ENCODE measurements at places on chromosomes 16 and 17.

- DNase-seq, result peak; percentile 93
Measured at GRCh38 chr16:85819245-85819644, 19.8 kb downstream of the COX4I1 start.

DNA sequence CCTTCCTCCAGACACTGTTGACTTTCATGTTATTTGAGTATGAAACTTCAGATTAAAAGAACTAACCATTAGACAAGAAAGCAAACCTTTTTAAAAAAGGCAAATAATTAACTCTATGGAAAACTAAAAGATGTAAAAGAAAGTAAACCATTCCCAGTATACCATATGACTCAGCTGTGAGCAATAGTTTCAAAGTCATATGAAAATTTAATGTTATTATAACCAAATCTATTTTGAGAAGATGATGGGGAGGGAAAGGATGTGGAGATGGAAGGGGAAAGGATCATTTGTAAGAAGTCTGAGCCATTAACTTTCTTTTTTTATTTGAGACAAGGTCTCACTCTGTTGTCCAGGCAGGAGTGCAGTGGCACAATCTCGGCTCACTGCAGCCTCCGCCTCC, 131.8 kb downstream of the IRX5 start:
- DNase-seq, result no peak

GRCh38 chr17:77295241-77295853, 154.6 kb downstream of the SEC14L1 start:
- no peak for DNase-seq

- no peak for DNase-seq
Measured at GRCh38 chr17:9177212-9177611, 155.9 kb downstream of the NTN1 start.

DNA sequence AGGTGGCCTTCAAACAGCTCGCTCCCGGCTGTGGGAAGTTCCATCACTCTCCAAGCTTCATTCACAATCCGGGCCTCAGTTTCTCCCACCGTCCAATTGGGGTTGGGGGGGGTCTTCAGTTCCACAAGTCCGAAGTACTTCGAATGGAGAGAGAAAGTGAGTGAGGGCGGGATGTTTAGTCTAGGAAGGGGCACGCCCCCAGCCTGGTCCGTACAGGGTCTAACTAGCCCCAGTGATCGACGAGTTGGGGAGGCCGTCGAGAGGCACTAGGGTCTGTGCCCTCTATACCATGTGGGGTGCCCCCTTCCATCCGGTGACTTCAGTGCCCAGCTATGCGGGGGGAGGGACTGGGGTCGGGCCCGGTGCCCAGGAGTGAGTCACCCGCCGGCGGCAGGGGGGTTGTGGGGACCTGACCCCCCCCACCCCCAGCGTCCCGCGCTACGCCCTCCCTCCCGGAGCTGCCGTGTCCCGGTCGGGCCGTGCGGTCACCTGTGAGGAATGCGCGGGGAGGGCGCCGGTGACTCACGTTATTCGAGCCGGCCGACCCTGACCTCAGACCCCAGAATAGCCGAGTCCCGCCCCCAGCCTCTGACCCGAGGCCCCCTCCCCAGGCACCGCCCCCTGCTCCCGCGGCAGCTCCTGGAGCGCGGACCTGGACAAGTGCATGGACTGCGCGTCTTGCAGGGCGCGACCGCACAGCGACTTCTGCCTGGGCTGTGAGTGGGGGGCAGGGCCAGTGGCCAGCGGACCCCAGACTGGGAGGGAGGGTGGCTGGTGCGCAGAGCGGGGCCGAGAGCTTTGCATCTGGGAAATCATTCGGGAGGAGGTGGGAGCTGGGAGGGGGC, 658 bp downstream of the TNFRSF12A start:
- peak; percentile 90 for DNase-seq

- no peak for DNase-seq
Measured at GRCh38 chr17:81515530-81516041, 3.0 kb upstream of the ACTG1 start.

DNA sequence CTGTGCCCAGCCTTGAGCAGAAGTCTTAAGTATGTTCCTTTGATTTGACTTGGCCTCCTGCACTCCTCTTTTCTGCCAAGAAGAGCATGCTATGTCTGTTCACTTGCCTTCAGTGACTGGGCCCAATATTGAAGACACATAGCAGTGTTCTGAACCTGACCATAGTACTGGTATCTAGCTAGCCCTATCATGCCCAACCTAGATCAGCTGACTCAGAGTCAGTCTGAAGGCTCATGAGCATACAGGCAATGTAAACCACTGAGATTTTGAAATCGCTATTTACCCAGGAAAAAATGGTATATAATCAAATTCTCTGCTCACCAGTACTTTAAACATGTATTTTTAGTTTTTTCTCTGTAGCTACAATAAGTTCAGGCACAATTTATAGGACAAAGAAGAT, 129.4 kb downstream of the TANC2 start:
- DNase-seq, result no peak

DNA sequence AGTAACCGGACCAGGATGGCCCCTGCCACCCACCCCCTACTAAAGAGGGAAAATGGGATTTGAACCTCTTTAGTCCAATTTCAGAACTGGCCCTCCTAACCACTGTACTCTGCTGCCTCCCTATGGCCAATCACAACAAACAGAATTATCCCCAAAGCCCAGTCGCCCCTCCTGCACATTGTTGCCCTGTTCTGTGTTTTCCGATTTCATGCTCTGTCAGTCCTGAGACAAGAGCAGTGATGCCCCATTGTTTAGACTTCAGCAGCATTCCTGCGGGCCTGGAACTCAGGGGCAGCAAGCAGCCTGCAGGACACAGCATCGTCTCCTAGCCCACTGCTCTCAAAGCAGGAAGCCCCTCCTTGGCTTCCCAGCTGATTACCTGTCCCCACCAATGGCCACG, 20.5 kb upstream of the KLHL11 start:
- peak; percentile 74 for DNase-seq

GRCh38 chr17:32298721-32299579, 33.3 kb downstream of the RHBDL3 start:
- peak; percentile 54 for DNase-seq

DNA sequence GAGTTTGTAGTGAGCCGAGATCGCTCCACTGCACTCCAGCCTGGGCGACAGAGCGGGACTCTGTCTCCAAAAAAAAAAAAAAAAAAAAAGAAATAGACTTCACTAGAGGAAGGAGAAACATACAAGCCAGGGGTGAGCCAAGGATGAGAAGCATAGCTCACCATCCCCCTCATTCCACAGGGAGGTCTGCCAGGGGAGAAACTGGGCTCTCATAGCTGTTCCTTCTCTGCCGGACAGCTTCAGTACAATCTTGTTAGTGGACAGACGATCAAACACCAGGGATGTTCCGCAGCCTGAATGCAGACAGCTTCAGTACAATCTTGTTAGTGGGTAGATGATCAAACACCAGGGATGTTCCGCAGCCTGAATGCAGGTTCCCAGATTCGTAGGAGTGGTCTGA, 509.6 kb downstream of the CDH13 start:
- DNase-seq, result no peak

GRCh38 chr17:2259769-2260536, 43.6 kb downstream of the SMG6 start:
- no peak for DNase-seq

DNA sequence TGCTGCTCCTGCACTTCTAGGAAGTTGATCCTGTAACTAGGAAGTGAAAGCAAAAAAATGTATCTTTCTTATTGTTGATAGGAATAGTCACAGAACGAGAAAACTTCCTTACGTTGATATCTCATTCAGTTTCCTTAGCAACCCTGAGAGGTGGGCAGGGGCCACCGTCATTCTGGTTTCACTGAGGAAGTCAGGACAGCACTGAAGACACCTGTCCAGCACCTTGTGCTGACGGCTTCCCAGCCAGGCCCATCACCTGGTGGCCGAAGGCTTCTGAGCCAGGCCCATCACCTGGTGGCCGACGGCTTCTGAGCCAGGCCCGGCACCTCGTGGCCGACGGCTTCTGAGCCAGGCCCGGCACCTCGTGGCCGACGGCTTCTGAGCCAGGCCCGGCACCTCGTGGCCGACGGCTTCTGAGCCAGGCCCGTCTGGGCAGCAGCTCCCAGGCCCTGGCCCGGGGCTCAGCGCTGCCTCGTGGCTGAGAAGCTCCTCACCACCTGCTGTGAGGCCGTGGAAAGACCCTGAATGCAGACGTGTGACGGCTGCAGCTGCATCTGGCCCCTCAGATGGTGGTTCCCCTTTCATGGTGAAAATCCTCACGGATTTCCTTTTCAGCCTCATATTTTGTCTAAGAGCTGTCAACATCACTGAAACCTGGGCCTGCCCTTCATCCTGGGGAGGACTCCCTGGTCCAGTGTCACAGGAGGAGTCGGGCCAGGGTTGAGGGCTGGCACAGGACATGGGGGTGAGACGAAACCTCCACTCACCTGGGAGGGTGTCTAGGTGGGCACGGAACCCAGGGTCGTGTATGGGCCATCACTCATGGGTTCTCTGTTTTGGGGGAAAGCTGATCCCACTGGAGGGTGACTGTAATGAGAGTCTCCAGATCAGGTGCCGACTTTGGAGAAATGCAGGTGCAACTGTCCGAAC, 33.0 kb upstream of the ZNF750 start:
- DNase-seq, result no peak

DNA sequence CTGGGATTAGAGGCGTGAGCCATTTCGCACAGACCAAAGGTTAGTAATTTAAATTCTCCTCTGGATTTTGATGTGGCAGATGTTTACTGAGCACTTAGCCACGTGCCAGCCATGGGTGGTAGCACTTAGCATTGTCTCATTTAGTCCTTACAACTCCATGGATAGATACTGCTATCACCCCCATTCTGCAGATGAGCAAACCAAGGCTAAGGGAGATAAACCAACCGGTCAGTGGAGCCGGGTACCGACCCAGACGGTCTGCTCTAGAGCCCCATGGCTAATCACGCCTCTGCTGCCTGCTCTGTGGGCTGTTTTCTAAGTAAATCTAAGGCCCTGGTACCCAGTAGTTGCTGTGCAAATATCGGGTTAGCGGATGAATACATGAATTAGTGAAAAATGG, 12.6 kb upstream of the ADGRG1 start:
- no peak for DNase-seq

DNA sequence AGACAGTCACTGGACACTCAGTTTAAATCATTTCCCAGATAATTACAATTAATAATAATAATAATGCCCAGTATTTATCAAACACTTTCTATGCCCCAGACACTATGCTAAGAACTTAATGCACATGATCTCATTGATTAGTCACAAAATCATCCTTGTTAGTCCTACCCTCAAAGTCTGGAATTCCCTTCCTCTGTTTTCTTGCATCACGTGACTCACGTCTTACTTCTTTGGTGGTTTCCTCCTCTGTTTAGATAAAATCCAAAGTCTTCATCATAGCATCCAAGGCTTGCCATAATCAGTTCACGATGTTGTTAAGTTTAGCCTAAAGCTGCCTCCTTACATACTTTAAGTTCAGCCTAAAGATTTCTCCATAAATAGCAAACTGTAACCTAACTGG, 471.9 kb downstream of the PMP22 start:
- no peak for DNase-seq

GRCh38 chr17:9862220-9862619, 36.5 kb downstream of the GLP2R start:
- no peak for DNase-seq

- peak; percentile 49 for DNase-seq
Measured at GRCh38 chr16:50671644-50672260, 9.4 kb downstream of the SNX20 start.

DNA sequence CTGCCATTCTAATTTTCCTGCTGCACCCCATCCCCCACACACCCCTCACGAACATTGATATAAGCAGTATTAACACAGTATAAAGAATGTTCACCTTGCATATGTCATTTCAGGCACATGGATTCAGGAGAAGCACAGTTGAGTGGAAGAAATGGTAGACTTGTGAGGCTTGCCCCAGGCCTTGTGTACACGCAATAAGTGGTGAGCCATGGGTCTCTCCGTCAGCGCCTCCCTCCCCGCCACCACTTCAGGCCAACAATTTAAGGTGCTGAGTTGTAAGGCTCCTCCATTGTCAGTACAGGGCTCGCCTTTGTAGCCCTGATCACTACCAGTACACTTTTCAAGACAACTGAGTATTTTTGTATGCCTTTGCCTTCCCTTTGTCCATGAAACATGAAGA, 12.2 kb upstream of the CLEC18C start:
- DNase-seq, result no peak

DNA sequence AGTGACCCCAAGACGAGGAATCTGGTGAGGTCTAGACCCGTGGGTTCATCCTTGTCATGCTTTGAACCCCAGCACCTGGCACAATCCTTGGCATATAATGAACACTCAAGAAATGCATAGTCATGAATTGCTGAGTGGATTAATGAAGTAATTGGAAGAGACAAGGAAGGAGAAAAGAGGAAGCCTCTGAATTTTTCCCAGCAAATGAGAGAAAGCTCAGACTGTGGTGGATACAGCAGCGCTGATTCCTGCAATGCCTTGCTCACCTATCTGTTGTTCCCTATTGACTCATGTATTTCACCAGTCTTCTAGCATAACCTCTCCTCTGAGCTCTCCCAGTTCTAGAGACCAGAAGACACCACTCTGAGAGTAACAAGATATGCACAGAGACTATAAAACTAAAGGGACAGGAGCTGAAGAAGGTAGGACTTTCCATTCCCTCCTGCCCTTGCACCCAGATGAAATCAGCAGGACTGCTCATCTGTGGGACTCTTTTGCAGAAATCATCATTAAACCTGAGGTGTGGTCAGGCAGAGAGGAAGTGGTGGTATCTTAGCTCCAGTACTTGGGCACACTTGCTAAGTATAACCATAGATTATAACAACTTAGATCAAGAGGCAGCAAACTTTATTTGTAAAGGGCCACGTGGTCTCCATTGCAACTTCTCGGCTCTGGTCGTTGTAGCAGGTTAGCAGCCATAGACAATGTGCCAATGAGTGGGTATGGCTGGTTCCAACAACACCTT, 102.8 kb downstream of the MAF start:
- no peak for DNase-seq

DNA sequence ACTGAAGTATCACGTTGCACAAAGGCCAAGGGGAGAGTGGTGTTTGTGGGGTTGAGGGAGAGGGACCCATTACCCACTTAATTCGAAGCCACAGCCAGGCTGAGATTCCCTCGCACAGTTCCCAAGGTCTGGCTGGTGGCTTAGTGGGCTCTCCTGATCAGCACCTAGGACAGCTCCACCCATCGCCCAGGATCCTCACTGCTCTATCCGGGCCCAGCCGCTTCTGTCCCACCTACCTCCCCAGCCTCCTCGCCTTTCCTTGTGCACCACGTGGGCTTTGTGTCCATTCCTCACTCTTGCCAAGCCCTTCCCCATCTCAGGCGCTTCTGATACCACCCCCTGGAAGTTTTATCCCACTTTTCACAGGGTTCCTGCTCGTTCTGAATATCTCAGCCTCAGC, 163.5 kb downstream of the CCT6B start:
- peak; percentile 87 for DNase-seq

- no peak for DNase-seq
Measured at GRCh38 chr16:13558752-13559151, 361.2 kb upstream of the ERCC4 start.

GRCh38 chr16:85432606-85433005, 180.5 kb upstream of the GSE1 start:
- DNase-seq, result no peak

GRCh38 chr16:3974751-3975150, 94.2 kb upstream of the CREBBP start:
- no peak for DNase-seq

- DNase-seq, result no peak
Measured at GRCh38 chr17:63685041-63685440, 14.9 kb downstream of the LIMD2 start.

- peak; percentile 34 for DNase-seq
Measured at GRCh38 chr17:36849871-36850348, 87.4 kb upstream of the LHX1 start.
